ENCODE measurements at places on chromosomes 3 and 15. TPM values are rescaled to one million over a fixed set of nuclear protein-coding genes. Genes with fewer than 3 reads are reported as not detected.

The SNX22 gene
- 1.3 TPM for total RNA-seq

The PATL2 gene
- 1.0 TPM for total RNA-seq

The MAP4 gene
- 96.8 TPM for total RNA-seq

The ANKRD34C gene
- not detected for total RNA-seq

GRCh38 chr3:63508305-63508704 lies 144.2 kb upstream of the SNTN start:
- H3K36me3 ChIP-seq, result no peaks in the 10 kb centered on the region
- peak overlapping the region; percentile 60 for H3K27ac ChIP-seq
- no peak overlapping the region for H3K4me3 ChIP-seq
- H3K4me1 ChIP-seq, result no peaks in the 10 kb centered on the region
- no peaks in the 10 kb centered on the region for H3K27me3 ChIP-seq

- no peaks in the 10 kb centered on the region for H3K27me3 ChIP-seq
- H3K4me3 ChIP-seq, result peak overlapping the region; percentile 11
- peaks cover 5% of the 10 kb centered on the region for H3K36me3 ChIP-seq
- no peak for DNase-seq
Measured at GRCh38 chr3:106206146-106206545, 337.3 kb upstream of the CBLB start.

DNA sequence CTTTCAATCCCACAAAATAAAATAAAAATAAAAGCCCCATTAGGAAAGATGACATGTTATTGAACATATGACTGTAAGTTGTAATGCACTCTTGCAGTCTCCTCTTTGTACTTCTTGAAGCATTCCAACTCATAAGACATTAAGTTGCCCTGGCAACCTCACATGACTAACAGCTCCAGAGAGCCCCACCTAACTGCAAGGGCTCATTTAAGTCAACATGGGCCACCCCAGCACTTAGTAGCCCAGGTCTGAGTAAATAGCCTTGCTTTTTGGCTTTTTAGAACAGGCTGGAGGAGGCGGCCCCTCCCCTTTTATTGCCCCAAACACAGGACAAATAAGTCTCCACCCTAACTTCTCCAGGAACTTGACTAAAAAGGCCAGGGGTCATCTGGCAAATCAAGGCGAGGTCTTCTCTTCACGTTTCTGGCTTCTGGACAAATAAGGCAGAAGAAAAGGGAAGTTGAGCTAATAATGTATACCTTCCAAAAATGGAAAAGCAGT lies 135.1 kb downstream of the TMCO5A start:
- H3K27ac ChIP-seq, result peak overlapping the region; percentile 88
- H3K27me3 ChIP-seq, result no peaks in the 10 kb centered on the region
- H3K4me1 ChIP-seq, result peaks cover 69% of the 10 kb centered on the region
- H3K36me3 ChIP-seq, result no peaks in the 10 kb centered on the region

DNA sequence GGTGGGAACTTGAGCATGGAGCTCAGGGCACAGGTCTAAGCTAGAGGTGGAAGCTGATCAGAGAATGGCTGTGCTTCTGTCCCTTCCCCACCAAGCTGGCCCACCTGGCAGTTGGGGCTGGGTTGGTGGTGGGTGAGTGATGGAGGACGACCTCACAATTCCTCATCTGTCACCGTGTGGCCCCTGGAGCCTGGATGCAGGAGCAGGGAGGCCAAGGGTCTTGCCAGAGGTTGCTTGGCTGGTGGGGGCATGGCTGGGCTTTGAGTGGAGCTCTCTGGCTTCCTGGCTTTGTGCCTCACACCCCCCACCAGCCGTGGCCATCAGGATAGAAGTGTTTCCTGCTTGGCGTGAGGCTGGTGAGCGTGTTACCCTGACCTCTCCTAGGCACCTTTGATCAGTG lies 36.0 kb downstream of the FBLN2 start:
- H3K27ac ChIP-seq, result no peak overlapping the region
- no peaks in the 10 kb centered on the region for H3K36me3 ChIP-seq
- H3K27me3 ChIP-seq, result no peaks in the 10 kb centered on the region
- H3K4me3 ChIP-seq, result no peak overlapping the region
- DNase-seq, result no peak

- H3K27ac ChIP-seq, result no peak overlapping the region
- H3K4me1 ChIP-seq, result peaks cover 41% of the 10 kb centered on the region
- no peaks in the 10 kb centered on the region for H3K36me3 ChIP-seq
- DNase-seq, result no peak
- H3K4me3 ChIP-seq, result peak overlapping the region; percentile 93
Measured at GRCh38 chr3:73626106-73626505, 1.4 kb upstream of the PDZRN3 start.

GRCh38 chr3:124993466-124993865 lies 58.9 kb upstream of the MUC13 start:
- no peaks in the 10 kb centered on the region for H3K27me3 ChIP-seq
- peaks cover 8% of the 10 kb centered on the region for H3K36me3 ChIP-seq
- no peak overlapping the region for H3K4me3 ChIP-seq
- no peak overlapping the region for H3K27ac ChIP-seq
- H3K4me1 ChIP-seq, result peaks cover 12% of the 10 kb centered on the region
- no peak for DNase-seq

DNA sequence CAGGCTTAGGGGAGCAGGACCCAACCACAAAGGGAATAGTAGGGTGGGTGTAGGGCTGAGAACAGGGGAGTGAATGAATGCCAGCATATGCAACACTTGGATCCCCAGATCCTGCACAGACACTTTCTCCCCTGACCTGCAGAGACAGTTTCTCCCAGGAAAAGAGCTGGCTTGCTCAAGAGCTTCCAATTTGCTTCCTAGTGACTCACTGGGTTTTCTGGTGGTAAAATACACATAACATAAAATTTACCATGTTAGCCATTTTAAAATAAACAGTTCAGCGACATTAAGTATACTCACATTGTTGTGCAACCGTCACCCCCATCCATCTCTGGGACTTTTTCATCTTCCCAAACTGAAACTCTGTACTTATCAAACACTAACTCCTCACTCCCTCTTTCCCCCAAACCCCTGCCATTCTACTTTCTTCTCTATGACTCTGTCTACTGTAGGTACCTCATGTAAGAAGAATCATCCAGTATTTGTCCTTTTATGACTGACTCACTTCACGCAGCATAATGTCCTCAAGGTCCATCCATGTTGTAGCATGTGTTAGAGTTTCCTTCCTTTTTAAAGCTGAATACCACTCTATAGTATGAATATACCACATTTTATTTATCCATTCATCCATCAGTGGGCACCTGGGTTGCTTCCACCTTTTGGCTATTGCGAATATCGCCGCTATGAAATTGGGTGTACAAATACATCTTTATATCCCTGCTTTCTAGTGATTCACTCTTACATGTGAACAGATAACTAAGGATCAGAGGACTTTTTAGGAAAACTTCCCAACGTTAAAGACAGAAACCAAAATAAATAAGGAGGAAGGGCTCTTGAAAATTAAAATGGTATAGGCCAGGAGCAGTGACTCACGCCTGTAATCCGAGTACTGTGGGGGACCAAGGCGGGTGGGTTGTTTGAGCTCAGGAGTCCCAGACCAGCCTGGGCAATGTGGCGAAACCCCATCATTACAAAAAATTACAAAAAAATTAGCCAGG lies 95.6 kb upstream of the TJP1 start:
- peaks cover 38% of the 10 kb centered on the region for H3K4me1 ChIP-seq
- no peak overlapping the region for H3K4me3 ChIP-seq

DNA sequence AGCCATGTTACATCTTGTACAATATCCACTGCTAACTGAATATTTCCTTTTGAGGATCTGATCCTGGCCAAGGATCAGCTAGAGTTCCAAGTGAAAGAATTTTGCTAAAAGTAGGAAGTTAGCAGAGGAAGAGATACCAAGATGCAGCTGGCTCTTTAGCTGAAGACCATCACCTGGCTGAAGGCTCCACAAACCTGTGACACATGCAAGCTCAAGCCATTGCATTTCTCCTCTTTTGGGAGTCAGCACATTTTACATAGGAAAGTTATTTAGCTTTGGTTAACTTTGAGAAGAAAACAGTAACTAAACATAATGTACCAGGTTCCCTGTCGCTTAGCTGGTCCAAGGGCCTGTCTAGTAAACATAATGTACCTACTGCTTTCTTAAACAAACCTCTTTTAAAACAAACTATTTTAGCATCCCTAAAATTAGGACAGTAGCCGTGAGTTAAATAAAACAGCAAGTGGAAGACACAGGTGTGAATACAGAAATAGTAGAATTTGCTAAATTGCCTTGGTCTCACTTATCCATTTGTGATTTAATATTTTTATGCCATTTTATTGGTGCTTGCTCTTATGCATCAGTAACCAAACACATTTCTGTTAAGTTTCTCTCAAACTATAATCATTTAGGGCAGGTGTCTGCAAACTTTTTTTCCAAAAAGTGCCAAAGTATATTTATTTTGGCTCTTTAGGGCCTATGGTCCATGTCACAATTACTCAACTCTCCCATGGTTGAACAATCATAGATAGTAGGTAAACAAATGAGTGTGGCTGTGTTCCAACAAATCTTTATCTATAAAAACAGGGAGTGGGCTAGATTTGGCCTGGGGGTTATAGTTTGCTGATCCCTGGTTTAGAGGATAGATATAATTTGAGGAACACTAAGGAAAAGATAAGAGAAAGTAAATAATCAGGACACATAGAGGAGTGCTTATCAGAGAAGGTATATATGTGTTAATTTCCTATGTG lies 11.2 kb downstream of the GCSAM start:
- no peak for DNase-seq
- peaks cover 27% of the 10 kb centered on the region for H3K4me1 ChIP-seq
- no peak overlapping the region for H3K4me3 ChIP-seq

- peaks cover 16% of the 10 kb centered on the region for H3K4me1 ChIP-seq
- no peak overlapping the region for H3K4me3 ChIP-seq
- H3K27ac ChIP-seq, result no peak overlapping the region
- H3K27me3 ChIP-seq, result no peaks in the 10 kb centered on the region
- DNase-seq, result no peak
Measured at GRCh38 chr3:183394150-183394549, 34.3 kb downstream of the MCF2L2 start.

DNA sequence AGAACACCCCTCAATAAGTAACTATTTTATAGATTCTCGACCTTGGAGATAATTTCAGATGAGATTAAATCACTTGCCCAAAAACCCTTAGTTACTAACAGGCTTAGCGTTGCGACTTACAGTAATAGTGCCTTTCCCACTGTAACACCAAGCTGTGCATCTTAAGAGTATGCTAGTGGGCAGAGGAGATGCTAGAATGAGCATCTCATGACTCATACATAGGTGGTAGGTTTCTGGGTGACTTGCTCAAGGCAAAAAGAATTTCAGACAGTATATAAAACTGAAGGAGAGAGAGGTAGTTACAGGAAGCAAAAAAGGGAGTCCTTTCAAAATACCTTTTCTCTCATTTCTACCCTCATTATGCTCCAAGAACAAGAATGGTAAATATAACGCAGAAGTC lies 3.9 kb downstream of the KATNBL1 start:
- peaks cover 29% of the 10 kb centered on the region for H3K36me3 ChIP-seq
- peaks cover 8% of the 10 kb centered on the region for H3K4me1 ChIP-seq
- peak overlapping the region; percentile 30 for H3K27ac ChIP-seq

- DNase-seq, result no peak
- H3K4me1 ChIP-seq, result peaks cover 6% of the 10 kb centered on the region
- no peaks in the 10 kb centered on the region for H3K36me3 ChIP-seq
- no peak overlapping the region for H3K27ac ChIP-seq
- H3K27me3 ChIP-seq, result peaks cover 3% of the 10 kb centered on the region
Measured at GRCh38 chr3:13132281-13132680, 59.1 kb upstream of the IQSEC1 start.

DNA sequence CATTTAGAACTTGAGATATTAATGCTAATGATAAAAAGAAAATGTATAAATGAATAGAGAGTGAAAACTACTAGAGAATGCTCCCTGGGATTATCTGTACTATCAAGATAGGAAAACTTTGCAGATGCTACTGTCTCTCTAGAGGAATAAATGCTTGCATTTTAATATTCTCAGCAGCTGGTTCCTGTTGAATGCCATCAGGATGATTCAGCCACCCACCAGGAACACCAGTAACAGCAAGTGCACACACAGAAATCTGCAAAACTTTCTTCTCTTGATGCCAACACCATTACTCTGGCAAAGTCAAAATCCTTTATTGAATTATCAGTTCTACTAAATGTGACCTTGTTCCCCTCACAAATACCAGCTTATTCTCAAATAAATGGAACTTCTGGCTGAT lies 148.4 kb downstream of the TIGIT start:
- H3K4me1 ChIP-seq, result peaks cover 10% of the 10 kb centered on the region
- no peak overlapping the region for H3K27ac ChIP-seq
- DNase-seq, result no peak
- no peaks in the 10 kb centered on the region for H3K36me3 ChIP-seq
- H3K4me3 ChIP-seq, result no peak overlapping the region

- H3K36me3 ChIP-seq, result no peaks in the 10 kb centered on the region
- peaks cover 8% of the 10 kb centered on the region for H3K4me1 ChIP-seq
- peaks cover 3% of the 10 kb centered on the region for H3K27me3 ChIP-seq
- DNase-seq, result peak; percentile 50
- H3K27ac ChIP-seq, result peak overlapping the region; percentile 97
- peak overlapping the region; percentile 49 for H3K4me3 ChIP-seq
Measured at GRCh38 chr15:69794645-69795469, 302.9 kb downstream of the TLE3 start.

DNA sequence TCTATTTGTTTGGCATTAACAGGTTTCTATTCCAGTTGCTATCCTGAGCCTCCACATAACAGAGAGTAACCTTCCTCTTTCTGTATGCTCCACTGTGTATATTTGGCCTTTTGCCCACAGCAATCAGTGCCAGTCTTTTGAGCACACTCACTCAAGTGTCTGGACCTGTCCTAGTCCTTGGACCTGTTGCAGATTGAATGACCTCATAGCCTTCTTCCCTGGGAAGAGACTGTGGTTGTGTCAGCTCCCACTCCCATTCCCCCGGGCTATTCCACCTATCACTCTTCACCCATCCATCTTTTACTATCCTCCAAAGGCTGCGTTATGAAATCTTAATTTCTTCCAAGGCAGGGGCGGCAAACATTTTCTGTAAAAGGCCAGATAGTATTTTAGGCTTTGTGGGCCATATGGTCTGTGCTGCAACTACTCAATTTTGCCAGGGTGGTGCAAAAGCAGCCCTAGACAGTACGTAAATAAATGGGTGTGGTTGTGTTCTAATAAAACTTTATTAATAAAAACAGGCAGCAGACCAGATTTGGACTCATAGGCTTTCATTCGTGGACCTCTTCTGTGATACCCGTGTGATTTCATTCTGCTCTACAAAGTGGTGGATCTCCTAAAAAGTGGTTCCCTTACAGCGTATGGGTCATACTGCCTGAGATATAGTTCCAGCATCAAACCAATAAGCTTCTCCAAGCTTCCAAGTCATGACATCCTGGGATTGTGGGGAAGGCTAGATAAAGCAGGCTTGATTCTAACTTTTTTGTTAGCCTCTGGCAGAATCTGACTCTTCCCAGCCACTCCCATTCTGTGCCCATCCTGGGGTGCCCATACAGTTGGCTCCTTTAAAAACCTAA lies 57.4 kb downstream of the CDAN1 start:
- no peaks in the 10 kb centered on the region for H3K27me3 ChIP-seq
- H3K4me3 ChIP-seq, result no peak overlapping the region
- no peak overlapping the region for H3K27ac ChIP-seq
- peaks cover 5% of the 10 kb centered on the region for H3K36me3 ChIP-seq
- no peaks in the 10 kb centered on the region for H3K4me1 ChIP-seq

- peaks cover 49% of the 10 kb centered on the region for H3K4me1 ChIP-seq
- DNase-seq, result peak; percentile 71
- H3K4me3 ChIP-seq, result no peak overlapping the region
- no peaks in the 10 kb centered on the region for H3K27me3 ChIP-seq
Measured at GRCh38 chr3:113166719-113167492, 44.5 kb upstream of the BOC start.
